ENCODE measurements at places on chromosomes 6 and 20.
A peak's percentile ranks its signal among the peaks of the same experiment; 100 is the strongest.

GRCh38 chr6:6951355-6951754, 156.4 kb upstream of the RREB1 start:
- DNase-seq: no peak

DNA sequence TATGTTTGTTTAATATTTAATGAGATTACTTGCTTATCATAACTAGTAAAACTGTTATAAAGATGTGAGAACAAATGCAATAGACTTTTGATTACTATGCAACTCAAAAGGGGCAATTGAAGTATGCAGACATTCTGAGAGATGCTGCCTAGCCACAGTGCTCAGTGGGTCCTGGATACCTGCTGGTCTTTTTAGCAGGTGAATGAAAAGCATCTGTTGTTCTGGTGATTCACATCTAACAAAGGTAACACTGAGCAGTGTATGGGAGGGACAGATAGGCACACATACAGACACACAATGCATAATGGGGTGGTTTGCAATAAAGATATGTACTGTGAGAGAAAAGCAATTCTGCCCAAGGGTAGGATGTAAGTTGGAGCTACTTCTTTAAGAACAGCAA, 46.9 kb downstream of the OGFRL1 start:
- no peak for DNase-seq

- DNase-seq: peak; percentile 61
These were observed at the start of gene ECI2 for GRCh38 chr6:4134841-4135664. Gene ECI2, minus strand, starts transcription at chr6:4135575. Its CDS starts 15 bp downstream, at chr6:4135560.

- DNase-seq: no peak
These were observed 91.0 kb downstream of the FNDC1 start for GRCh38 chr6:159260208-159260607.

DNA sequence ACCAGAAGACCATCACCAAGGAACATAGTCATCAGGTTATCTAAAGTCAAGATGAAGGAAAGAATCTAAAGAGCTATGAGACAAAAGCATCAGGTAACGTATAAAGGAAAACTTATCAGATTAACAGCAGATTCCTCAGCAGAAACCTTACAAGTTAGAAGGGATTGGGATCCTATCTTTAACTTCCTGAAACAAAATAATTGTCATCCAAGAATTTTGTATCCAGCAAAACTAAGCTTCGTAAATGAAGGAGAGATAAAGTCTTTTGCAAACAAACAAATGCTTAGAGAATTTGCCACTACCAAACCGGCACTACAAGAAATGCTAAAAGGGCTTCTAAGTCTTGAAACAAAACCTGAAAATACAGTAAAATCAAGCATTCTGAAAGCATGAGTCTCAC, 71.0 kb downstream of the HECA start:
- no peak for DNase-seq

GRCh38 chr6:123715006-123715863, 78.5 kb upstream of the TRDN start:
- DNase-seq: peak; percentile 38

GRCh38 chr6:139778688-139779087, 404.2 kb upstream of the CITED2 start:
- peak; percentile 27 for DNase-seq

DNA sequence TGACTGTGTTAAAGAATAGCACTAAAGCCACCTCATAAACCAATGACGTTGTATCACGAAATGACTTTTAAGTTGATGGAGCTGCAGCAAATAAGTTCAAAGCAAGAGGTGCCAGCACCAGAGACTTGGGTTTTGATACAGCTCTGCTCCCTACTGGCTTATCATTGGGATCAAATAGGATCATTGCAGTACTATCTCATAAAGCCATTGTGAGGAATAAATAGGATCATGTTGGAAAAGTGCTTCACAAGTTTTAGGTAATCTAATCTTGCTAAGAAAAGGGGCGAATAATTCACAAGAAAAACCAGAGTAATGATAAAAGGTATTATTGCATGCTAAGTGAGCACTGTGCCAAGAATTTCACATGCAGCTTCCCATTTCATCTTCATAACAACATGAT, 10.4 kb upstream of the CEP85L start:
- no peak for DNase-seq

- DNase-seq: no peak
These were observed 116.8 kb upstream of the ARID1B start for GRCh38 chr6:156660389-156660788.

DNA sequence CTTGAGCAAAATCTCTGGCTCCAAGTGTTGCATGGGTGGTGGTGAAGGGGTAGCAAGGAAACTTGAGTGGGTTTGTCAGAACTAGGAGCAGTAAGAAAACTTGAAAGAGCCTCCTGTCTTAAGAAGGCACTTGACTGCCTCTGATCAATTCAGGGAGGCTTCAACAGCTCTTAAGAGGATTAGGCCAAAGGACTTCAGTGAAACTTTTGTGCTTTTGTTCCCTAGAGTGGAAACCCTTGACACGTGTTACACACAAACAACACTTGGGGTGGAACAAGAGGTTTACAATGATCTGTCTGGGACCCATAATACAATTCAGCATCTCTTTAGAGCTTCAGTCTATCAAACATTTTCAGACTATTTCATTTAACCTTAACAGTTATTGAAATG, 80.1 kb upstream of the ARMC2 start:
- DNase-seq: no peak

GRCh38 chr6:42410861-42411260, 40.9 kb downstream of the TRERF1 start:
- no peak for DNase-seq

GRCh38 chr6:124963831-124964763, 1.9 kb downstream of the RNF217 start:
- DNase-seq: no peak

GRCh38 chr20:24648919-24649318, 179.5 kb downstream of the SYNDIG1 start:
- DNase-seq: no peak

DNA sequence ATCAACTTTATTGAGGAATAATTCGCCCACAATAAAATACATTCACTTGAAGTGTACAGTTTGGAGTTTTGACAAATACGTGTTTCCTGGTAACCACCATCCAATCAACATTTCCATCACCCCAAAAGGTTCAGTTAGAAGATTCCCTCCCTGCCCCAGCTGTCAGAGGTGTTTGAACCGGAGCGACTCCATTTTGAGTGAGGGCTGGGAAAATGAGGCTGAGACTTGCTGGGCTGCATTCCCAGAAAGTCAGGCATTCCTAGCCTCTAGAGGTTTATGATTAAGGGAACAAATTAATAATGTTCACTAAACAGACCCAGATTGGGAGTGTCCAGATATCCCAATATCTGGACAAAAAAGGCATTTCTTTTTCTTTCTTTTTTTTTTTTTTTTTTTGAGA, 33.0 kb upstream of the BLCAP start:
- no peak for DNase-seq

DNA sequence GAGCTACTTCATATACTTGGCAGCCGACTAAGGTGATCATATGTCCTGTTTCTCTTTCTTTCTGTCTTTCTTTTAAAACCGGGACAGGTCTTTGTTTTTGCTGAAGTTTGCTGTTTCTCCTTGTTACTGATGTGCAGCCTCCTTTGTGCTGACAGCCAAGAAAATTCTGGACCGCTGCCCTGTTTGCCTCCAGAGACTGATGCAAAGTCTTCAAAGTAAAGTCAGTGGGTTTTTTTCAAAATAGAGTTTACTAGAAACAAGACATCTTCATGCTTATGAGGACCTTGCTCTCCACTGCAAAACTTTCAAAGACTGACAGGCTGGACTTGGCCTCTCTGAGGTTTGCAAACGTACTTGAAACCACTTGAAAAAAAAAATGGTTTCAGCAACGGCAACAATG, 510.5 kb upstream of the MAP3K7 start:
- DNase-seq: no peak

DNA sequence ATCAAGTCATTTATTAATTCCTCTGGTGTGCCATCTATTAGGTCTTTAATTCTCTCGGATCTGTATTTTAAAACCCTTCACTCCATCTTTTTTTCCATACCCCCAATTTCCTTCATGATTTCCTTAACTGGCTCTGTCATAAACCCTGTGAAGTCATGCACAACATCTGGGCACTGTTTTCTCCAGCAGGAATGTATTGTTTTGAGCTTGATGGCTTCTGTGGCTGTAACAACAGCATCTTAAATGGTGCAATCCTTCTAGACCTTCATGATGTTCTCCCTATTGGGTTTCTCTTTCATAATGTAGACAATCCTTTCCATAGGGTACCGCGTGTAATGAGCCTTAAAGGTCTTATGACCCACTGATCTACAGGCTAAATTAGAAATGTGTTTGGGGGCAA, 29.0 kb downstream of the CDK19 start:
- DNase-seq: no peak

- no peak for DNase-seq
These were observed 21.7 kb upstream of the SSTR4 start for GRCh38 chr20:23013429-23013828.

All from ACHN (cell line).